GM23248 (cell line): ENCODE measurements at places on chromosomes 16 and 17.

- DNase-seq = no peak
Observed at GRCh38 chr17:21303441-21304065, 19.0 kb downstream of the MAP2K3 start.

GRCh38 chr16:17154981-17155380 lies 315.8 kb downstream of the XYLT1 start:
- no peak for DNase-seq

- peak; percentile 87 for DNase-seq
Observed at GRCh38 chr16:70529051-70529777, 5.6 kb downstream of the SF3B3 start.

DNA sequence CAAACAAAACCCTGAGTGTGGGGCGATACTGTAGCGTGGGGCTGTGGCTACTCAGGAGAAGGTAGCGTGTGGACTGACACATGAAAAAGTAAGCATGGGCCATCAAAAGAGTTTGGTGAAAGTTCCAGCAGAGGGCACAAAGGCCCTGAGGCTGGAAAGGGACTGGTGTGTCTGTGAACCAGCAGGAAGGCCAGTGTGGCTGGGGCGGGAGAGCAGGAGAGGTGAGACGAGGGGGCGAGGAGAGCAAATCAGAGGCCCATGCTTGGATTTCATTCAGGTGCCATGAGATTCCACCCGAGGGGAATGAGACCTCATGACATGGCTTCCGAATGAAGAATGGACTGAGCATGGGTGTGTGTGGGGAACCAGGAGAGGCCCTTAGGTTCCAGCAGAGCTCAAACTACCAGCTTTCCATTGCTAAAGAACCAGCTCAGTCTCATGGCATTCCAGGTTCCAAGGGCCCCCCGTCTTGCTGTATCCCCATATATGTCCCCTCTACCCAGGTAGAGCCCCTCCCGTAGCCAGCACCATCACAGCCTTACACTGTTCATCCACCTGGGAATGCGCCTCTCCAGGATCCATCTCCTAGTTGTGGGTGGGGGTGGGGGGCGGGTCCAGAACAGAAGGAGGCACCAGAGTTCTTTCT lies 31.1 kb downstream of the TRPV2 start:
- DNase-seq = no peak

DNA sequence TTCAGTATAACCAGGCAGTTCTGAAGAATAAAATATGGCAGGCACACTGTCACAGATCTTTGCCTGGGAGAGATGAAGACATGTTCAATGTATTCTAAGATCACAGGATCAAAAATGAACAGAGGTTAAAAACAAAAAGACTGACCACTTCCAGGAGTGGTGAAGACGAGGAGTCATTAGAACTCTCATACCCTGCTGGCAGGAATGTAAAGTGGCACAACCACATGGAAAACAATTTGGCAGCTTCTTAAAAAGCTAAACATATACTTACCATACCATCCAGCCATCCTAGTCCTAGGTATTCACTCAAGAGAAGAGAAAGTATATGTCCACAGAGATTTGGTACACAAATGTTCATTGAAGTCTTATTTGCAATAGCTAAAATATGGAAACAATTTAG lies 406.3 kb downstream of the NPIPA8 start:
- DNase-seq = no peak

DNA sequence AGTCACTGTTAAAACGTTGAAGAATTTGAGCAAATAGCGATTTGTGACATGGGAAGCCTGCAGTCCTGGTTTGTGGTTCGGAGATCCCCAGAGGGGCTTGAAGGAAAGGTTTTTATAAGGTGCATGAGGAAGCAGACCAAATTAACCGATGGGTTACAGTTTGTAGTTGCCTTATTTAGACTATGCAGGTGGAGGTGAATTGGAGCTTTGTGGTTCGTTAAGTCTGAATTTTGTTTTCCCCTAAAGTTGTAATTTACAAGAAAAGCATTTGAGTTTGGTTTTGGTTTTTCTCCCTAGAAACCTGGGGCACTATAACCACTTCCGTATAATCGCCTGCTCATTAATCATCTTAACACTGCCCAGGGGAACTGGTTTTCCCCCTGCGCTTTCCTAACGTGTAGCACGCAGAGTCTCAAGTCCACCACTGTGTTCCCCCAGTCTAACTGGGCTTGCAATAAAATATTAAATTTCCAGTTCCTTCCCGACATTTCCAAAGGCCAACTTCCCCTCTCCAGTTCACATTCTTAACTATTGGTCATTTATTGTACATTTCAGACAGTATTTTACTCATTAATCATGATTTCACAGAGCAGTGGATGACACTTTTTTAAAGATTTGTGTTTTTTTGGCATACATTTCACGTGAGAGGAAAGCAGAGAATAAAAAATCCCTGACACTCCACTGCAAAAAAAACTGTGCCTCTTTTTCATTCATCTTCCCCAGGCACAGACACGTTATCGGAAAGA lies 932 bp downstream of the ZNF267 start:
- peak; percentile 69 for DNase-seq

DNA sequence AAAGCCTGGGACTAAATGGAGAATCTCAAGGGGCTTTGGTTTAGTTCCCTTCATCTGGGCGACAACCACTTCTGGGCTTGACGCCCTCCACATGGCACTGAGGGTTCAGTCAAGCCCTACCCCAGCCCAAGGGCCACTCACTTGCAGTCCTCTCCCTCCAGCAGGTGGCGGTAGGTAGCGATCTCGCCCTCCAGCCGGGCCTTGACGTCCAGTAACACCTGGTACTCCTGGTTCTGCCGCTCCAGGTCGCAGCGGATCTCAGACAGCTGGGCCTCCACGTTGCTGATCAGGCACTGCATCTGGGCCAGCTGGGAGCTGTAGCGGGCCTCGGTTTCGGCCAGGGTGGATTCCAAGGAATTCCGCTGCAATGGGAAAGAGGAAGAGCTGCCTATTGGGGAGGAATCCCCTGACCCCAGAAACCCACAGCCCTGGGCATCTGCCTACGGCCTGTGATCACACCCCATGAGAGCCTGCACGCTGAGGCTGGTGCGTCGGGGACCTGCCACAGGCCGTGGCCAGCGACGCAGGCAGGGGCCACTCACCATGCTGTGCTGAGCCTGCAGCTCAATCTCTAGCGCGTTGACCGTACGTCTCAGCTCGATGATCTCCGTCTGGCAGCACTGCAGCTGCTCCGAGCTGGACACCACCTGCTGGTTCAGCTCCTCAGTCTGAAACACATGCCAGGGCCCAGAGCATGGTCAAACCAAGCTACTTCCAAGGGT lies 2.7 kb downstream of the KRT36 start:
- no peak for DNase-seq

DNA sequence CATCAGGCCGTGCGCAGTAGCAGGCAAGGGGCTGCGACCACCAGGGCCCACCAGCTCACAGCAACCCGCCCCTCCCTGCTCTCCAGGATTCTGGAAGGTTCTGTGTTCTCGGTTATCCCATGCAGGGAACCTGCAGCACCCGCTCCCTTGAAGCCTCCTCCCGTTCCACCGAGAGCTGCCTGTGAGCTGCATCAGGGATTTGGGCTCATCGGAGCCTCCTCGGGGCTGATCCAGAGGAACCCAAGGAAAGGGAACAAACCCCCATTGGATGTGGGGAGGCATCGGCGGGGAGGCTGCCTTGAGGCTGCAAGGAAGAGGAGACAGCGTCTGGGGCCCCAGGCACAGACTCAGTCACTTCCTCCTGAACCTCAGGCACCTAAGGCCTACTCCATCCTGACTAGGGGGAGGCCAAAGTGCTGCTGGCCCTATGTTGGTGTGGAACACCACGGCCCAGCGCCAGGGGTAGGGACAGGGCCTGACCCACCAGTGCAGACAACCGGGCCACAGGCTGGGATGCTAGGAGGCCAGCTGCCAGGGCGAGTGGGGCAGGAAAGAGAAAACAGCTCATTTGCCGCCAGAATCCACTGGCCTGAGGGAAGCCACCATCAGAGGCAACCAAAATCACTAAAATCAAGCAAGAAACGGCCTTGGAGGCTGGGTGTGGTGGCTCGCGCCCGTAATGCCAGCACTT lies 14.4 kb upstream of the LGALS3BP start:
- no peak for DNase-seq

- DNase-seq = no peak
Observed at GRCh38 chr17:75345514-75346167, 56.4 kb upstream of the SLC25A19 start.

DNA sequence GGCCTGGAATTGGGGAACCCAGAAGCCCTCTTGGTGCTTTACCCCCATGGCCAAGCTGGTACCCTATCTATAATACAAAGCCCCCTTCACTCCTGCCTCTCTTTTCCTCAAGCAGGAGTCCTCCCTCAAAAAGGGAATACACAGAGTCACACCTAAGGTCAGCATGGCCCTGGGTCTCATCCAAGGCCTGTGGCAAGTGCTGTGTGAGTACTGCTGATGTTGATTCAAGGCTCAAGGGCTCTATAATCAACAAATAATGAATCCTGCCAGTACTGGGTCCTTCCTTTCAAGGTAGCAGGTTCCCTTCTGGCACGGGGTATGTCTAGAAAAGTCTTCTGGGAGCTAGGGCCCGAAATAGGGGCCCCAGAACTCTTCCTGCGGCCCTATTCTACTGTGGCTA lies 187.3 kb downstream of the CYB561 start:
- DNase-seq = no peak

DNA sequence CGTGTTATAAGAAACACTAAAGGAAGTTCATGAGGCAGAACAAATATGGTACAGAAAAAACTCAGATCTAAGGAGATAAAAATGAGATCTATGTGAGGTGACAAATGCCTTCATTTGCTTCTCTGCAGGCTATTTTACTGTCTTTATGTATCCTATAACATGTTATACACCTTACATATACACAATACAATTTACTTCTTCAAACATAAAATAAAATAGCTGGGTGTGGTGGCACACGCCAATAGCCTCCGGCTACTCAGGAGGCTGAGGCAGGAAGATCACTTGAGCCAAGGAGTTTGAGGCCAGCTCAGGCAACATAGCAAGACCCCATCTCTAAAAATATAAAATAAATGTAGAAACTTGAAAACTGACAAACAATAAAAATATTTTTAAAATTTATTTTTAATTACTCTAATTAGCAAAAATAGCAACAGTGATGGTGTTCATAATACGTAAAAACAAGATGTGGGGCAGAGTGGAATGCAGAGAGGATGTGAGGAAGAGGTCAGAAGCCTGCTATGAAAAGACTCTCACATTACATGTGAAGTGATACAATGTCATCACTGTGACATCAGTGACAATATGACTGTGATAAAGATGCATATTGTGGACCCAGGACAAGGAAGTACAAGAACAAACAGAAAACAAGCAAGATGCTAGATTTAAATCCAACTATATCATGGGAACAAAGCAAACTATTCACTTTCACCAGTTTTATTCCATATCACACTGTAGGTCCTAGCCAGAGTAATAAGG lies 31.0 kb downstream of the VPS53 start:
- DNase-seq = no peak

DNA sequence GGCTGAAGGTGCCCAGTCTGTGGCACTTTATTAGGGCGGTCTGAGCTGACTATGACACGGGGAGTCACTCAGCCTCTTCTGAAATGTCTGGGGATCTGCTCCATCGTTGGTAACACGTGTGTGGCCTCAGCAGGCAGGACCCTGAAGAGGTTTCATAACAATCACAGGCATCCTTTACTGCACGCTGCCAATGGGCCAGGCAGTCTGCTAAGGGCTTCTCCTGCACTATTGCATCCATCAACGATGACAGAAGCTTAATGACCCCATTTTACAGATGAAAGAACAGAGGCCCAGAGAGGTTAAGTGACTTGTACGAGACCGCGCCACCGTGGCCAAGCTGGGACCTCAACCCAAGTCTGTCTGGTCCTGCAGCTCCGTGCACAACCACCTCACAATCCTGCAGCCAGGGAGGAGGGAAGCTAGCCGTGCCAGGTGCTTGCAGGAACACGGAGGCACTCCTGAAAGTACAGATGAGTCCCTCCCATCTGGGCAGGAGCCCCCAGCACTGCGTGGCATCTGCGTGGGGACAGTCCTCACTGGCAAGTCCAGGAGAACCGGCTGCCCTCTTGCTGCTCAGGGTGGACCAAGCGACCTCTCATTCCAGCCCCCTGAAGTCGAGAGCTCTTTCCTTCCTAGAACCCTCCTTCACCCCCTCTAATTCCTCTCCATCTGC lies 40.0 kb downstream of the RPH3AL start:
- no peak for DNase-seq

- DNase-seq = no peak
Observed at GRCh38 chr16:67881621-67882161, 3.0 kb upstream of the NRN1L start.

DNA sequence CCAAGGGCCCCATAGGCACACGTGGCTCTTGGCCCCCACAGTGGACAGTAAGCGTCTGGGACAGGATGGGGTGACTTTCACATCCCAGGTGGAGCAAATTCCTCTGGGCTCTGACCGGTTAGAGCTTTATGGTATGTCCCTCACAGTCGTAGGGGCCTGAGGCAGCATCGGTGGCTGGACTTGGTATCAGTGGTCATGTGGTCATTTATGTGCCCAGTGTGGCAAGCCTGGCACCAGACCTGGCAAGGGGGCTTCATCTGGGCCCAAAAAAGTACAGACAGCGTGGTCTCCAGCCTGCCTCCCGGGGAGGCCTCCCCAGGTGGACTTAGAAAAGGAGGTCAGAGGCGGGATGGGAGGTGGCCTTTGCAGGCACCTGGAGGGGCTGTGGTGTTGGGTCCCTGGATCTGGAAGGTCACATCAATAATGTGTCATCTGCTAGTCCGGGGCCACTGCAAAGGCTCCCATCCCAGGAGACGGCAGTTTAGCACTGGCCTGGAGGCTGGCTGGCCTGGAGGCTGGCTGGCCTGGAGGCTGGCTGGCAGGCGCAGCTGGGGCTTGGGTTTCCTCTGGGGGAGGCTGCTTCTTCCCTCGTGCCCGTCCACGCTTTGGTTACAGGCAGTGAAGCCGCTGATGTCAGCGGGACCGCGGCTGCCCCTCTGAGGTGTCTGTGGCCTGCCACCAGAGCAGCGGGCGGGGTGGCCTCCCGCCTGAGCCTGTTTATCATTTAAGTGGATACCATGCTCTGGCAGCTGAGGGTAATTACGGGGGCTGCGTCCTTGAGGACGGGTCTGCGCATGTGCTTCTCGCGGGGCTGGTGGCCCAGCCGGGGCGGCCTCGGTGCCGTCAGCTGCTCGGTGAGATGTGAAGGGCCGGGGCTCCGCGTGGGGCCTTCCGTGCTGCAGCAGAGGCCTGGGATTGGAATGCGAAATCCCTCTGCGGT lies 20.7 kb upstream of the CBX4 start:
- DNase-seq = no peak

- no peak for DNase-seq
Observed at GRCh38 chr17:80485846-80486245, 9.4 kb upstream of the NPTX1 start.

DNA sequence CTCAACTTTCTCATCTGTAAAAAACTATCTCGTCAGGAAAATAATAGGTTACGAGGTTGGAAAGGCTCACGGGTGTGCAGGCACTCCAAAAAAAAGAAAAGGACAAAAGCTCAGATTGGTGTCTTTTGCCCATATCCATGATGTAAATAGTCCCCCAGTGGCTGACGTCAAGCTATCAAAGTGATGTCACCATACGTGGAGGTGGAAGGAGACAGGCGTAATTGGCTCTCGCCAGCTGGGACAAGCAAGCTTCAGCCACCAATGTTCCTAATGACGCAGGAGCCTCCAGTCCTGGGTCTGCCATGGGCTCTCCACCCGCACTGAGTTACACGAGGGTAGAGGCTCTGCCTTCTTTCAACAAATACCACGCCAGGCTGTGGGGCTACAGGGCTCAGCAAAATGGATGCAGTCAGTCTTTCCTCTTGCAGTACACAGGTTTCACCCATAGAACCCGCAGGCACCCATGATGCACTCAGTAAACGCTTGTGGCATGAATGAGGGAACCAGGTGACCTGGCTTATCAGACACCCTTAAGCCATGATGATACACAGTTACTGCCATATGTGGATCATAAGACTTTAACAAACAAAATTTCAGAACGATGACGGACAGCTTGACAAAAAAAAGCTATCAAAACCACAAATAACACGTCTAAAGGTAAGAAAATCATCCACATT lies 50.5 kb downstream of the COTL1 start:
- DNase-seq = no peak
